ENCODE measurements at places on chromosomes 2 and 18.

- no peak for DNase-seq
Observed at GRCh38 chr2:33496150-33496549, 19.7 kb downstream of the RASGRP3 start.

DNA sequence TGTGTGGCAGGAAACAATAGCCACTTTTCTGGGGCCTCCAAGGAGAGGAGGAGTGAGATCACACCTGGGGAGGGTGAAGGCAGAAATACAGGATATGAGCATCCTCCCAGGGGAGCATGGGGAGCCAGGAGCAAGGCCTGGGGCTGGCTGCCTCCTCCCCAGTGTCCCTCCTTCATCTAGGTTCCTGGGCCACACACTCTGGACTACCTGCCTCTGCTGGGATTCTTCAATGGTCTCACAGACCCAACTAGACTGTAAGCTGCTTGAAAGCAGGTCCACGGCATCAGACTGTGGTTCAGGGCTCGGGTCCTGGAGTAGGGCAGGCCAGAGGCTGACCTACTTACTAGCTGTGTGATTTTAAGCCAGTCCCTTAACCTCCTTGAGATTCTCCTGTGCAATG is 94.0 kb downstream of the MCFD2 start:
- no peak for DNase-seq

DNA sequence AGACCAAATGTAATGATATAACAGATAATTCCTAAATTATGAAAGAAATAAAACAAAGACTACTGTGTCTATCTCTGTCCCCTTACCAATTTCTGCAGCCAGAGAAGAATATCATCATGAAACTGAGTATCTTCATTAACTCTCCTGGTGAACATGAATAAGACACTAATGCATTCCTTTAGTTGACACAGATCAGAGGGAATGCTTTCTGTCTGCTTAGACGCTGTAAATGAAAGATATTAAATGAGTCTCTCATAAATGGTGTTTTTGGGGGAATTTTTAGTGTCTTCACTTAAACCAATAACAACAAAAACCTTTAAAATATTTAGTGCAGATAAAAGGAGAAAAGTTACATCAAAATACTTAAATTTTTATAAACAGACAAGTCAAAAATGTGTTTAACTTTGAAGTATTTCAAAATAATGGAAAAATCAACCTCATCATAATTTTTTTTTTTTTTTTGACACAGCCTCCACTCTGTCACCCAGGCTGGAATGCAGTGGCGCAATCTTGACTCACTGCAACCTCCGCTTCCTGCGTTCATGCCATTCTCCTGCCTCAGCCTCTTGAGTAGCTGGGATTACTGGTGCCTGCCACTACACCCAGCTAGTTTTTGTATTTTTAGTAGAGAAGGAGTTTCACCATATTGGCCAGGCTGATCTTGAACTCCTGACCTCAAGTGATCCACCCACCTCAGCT is 16.0 kb downstream of the EPG5 start:
- DNase-seq: no peak

- no peak for DNase-seq
Observed at GRCh38 chr2:105490956-105491355, 92.1 kb upstream of the FHL2 start.

DNA sequence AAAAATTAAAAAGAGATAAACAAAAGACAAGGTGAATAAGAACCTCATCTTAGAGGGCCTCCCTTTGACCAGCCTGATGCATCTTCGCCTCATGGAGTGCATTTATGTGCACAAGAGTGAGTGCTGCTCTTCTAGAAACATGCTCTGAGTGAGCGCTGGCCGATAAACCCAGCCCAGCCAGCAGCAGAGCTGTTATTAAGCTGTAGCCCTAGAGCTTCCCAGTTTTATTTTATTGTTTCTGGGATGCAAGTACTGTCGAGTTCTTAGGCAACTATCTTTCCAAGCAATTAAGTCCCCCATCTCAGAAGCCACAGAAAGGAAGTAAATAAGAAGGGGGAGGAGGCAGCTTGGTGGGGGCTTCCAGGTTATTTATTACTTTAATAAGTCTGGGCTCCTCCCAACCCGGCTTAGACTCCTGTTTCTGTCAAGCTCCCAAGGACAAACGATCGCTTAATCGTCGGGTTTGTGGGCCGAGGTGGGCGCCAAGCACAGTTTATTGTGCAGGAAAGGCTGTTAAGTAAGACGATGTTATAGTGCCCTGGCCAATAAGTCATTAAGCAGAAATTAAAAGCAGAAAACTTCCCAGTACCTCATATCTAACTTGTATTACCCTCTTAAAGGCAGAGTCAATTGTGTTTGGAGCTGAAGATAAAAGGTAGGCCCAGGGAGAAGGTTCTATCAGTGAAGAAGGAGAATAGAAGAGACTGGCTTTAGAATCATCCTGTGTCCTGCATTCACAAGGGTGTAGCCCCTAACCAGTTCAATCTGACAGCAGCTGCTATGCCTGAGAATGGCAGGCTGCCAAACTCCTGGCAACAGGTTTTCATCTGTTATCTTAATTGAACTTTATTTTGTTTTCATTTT is 176.3 kb downstream of the PIK3C3 start:
- DNase-seq: no peak

GRCh38 chr18:5159080-5159479 is 38.0 kb downstream of the AKAIN1 start:
- DNase-seq: no peak

GRCh38 chr2:221708902-221709301 is 136.8 kb upstream of the EPHA4 start:
- DNase-seq: no peak

DNA sequence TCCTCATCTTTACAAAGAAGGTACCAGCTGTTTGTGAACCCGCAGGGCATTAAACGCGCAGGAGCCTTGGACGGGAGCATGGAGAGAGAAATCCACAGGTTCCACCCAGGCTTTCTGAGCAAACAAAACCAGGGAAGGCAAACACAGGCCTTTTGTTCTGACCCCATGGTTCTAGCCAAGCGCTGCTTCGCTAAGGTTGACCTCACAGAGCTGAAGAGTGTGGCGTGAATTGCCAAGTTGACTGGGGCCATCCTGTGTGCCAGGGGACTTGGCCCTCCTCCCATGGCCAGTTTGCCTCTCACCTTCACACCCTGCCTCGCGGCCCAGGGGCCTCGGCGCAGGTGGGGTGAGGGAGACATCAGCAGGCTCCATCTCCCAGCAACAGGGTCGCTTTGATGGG is 74.1 kb downstream of the VAPA start:
- DNase-seq: no peak

DNA sequence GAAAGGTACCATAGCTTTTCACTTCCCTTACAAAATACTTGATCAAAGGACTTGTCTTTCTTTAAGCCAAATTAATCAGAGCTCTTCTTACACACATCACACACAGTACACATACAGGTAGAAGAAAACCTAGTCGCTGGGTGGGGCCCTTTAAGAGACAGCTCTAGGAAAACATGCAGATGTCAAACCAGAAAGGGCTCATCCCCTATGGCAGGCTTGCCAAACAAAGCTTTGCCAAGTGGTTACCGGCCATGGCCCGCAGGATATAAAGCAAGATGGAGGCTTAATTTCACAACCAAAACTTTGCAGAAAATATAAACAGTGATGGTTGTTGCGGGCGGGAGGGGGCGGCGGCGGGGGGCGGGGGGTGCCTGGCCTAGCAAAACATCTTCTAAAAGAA is 2156.0 kb upstream of the PIK3C3 start:
- no peak for DNase-seq

DNA sequence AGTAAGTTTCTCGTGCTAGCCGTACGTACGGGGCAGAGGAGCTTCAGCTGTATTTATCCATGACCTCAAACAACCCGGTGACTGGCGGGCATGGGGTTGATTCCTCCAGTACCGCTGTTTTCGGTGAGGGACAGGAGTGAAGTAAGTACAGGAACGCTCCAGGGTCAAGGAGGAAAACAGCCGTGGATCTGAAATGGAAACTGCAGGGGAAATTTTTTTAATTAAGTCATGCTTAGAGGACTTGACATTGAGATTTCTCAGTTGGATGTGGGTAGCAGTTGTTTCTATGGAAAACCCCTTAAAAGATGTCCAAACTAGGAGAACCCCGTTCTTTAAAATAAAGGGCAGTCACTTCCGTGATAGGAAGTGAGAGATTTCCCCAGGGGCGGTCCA is 1.2 kb downstream of the RAB12 start:
- DNase-seq: peak; percentile 9

- no peak for DNase-seq
Observed at GRCh38 chr2:60353406-60353800, 200.1 kb downstream of the BCL11A start.

DNA sequence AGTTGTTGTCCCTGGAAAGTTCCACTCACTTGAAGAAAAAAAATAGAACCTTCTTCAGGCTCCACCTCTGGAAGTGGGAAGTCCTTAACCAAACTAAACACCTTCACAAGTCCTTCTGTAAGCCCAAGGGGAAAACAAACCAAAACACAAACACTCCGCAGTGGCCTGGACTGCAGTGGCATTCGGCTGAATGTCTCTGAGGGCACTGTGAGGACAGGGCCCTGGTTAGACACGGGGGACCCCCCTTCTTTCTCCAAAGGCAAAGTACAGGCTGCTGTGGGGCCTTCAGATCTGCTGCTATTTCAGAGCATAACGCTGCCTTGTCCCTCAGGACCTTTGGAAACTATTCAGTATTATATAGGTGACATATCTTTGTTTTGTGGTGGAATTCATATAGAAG is 28.1 kb downstream of the FOSL2 start:
- no peak for DNase-seq

GRCh38 chr18:55778788-55779690 is 191.0 kb upstream of the TCF4 start:
- no peak for DNase-seq

GRCh38 chr18:78902795-78903435 is 76.7 kb upstream of the SALL3 start:
- no peak for DNase-seq

GRCh38 chr2:241560883-241561474 is 2.4 kb downstream of the BOK start:
- no peak for DNase-seq

- no peak for DNase-seq
Observed at GRCh38 chr18:74946646-74947375, 262.1 kb downstream of the PTGR3 start.

DNA sequence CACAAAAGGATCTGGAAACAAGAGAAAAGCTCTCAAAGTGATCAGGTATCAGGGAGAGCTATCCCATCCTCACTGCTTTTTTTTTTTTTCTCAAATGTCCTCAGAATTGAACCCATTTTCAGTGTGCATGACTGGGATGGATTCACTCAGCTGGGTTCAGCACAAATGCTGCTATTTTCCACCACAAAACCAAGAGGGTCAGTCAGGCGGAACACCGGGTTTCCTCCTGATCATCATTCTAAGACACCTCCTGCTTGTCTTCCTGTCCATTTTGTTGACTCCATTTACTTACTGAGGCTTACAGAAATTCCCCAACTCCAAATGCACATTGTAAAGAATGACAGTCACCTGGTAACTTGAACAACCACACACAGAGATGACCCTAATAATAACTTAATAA is 39.9 kb downstream of the CYRIA start:
- DNase-seq: no peak

GRCh38 chr2:68907232-68907919 is 36.2 kb upstream of the BMP10 start:
- no peak for DNase-seq

DNA sequence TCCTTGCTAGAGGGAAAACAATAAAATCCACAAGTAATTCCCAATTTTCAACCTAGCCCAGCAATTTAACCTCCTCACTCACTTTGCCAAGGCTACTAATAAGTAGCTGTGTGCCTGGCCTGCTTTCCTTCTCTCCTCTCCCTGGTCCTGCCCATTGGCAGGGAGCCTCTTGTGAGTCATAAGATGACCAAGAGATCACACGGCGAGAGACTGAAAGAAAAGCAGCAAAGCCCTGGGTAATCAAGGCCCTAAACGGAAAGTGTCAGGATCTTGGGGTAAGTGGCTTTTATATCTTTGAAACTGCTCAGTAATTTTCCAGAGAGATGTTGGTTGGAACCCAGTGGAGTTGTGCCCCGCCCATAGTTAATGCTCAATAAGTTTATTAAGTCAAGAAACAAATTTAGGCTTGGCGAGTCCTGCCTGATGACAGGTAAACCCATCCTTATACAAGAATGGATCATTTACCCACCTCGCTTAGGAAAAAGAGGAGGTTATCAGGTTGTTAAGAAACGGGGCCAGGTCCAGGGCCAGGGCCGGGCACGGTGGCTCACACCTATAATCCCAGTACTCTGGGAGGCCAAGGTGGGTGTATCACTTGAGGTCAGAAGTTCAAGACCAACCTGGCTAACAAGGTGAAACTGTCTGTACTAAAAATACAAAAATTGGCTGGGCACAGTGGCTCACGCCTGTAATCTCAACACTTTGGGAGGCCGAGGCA is 10.0 kb upstream of the ADAM17 start:
- DNase-seq: no peak

DNA sequence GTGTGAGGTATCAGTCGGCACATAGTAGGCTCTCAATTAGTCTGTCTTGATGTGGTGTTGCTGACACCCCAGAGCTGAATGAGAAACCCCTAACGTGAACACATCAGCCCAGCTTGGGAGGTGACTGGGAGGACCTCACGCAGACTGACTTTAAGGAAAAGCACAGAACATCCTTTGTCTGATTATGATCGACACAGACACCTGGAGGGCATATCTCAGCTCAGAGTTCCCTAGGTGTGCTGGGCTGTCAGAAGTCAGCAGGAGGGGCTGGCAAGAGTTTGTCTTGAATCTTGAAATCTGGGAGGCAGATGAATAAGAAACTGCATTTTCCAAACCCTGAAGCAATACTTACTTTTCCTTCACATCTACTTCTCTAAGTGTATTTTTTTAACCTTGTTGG is 16.8 kb upstream of the MYCN start:
- DNase-seq: no peak

GRCh38 chr18:12679183-12679786 is 21.4 kb upstream of the SPIRE1 start:
- no peak for DNase-seq

DNA sequence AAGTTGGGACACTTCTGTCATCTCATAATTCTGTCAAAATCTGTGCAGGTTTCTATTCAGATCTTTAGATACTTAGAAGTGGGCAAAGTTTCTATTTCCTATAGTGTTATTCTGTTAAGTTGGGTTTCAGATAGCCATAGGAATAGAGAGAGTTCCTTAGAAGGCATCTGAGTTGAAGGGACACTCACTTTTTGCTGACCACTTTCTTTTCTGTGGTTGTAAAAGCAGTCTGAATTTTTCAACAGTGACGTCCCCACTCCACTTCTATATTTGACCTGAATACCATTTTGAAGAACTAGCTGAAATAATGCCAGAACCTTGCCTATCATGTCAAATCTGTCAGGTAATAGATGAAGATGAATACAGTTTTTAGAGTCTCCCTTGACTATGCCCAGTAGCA is 267.3 kb downstream of the SPAG16 start:
- DNase-seq: no peak

DNA sequence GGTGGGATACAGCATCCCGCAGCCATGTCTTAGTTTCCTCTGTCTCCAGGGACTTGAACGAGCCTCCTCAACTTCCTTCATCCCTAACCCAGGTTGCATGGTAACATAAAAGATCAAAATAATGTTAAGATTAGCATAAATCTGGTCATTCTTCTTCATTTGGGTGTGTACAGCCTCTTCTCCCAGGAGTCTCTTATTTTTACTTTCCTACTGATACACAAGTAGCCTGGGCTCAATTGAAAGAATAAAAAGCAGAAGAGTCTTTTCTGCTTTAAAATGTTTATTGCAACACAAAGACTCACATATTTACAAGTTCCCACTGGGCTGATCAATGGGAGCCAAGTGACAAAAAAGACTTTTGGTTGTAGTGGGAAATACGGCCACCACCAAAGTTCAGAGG is 137.9 kb upstream of the PID1 start:
- DNase-seq: no peak
